ENCODE measurements at places on chromosomes 16 and 17. TPM values are rescaled to one million over a fixed set of nuclear protein-coding genes. Genes with fewer than 3 reads are reported as not detected.

DNA sequence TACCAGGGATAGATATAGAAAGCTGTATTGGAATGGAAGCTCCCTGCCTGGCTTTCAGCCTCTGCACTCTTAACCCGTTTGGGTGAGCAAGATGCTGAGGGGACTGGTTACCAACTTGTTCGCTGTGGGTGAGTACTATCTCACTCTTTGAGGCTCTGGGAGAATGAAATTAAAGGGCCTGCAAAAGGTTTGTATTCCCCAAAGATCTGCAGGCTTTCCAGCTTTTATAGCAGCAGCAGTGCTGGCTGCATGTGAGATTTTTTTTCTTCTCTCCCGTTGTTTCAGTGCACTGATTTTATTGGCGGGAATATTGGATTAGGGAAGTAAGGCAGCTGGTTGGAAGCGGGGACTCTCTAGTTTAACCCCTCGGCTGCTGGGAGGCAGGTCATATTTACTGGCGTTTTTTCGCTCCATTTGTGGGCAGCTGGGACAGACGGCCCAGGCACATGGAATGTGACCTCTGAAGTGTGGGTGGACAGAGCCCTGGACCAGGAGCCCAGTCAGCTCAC, 30.9 kb downstream of the C17orf75 start:
- DNase-seq, result no peak

- DNase-seq, result peak; percentile 79
Observed at GRCh38 chr17:45584092-45585036, 93.8 kb upstream of the PLEKHM1 start.

DNA sequence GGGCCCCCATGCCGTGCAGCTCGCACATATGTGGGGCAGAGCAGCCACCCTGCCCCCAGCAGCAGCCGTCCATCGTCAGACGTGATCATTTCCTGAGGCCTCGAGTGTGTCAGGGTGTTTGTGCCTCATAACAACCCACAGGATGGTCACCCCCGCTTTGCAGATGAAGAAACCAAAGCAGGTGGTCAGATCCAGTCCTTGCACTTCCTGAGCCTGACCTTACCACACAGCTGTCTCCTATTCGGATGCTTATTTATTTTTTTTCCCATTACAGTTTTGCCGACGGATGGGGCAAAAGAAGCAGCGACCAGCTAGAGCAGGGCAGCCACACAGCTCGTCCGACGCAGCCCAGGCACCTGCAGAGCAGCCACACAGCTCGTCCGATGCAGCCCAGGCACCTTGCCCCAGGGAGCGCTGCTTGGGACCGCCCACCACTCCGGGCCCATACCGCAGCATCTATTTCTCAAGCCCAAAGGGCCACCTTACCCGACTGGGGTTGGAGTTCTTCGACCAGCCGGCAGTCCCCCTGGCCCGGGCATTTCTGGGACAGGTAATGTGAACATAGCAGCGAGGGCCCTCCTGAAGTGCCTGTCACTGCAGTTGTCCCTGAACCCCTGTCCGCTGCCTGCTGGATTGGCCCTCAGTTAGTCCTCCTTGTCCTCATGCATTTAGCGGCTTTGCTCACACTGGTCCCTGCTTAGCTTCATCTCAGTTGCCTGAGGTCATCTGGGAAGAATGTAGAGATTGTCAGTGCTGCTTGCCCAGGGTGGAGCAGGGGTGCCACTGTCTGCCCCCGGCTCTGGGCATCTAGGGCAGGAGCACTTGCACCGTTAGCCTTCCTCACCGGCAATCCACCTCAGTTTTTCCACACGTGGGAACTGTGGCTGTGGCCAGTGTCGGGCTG, 1.4 kb downstream of the MPG start:
- DNase-seq, result no peak

DNA sequence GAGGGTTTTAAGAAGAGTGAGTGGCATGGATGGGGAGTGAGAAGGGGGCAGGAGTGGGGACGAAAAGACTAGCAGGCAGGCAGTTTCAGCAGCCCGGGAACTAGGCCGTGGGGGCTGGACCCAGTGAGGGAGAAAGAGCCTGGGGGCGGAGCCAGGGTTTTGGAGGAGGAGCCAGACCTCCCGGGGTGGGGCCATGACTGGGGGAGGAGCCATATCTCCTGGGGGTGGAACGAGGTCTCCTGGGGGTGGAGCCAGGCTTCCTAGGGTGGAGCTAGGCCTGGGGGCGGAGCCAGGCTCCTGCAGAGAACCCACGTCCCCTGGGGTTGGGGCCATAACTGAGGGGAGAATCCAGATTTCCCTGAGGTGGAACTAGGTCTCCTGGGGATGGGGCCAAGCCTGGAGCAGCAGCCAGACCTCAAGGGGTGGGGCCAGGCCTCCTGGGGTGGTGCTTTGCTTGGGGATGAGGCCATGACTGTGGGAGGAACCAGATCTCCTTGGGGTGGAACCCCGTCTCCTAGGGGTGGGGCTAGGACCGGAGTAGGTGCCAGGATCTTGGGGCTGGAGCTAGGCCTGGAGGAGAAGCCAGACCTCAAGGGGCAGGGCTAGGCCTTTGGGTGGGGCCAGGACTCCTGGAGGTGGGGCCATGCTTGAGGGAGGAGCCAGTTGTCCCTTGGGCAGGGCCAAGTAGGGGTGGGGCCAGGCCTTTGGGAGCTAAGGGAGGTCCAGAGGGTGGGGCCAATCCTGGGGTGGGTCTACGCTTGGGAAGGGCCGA, 41.7 kb upstream of the JPH3 start:
- DNase-seq, result no peak

DNA sequence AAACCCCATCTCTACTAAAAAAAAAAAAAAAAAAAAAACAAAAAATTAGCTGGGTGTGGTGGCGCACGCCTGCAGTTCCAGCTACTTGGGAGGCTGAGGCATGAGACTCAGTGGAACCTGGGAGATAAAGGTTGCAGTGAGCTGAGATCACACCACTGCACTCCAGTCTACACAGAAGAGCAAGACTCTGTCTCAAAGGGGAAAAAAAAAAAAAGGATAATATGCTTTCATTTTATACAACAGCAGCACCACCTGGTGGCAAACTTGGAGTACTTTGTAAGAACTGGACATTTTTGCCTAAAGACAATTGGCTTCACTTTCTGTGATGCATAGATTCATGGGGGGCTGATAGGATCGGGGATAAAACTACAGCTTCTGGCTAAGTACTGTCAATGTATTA, 8.5 kb downstream of the CHTF8 start:
- peak; percentile 93 for DNase-seq

GRCh38 chr17:18157354-18157985, 26.2 kb upstream of the ALKBH5 start:
- DNase-seq, result no peak

DNA sequence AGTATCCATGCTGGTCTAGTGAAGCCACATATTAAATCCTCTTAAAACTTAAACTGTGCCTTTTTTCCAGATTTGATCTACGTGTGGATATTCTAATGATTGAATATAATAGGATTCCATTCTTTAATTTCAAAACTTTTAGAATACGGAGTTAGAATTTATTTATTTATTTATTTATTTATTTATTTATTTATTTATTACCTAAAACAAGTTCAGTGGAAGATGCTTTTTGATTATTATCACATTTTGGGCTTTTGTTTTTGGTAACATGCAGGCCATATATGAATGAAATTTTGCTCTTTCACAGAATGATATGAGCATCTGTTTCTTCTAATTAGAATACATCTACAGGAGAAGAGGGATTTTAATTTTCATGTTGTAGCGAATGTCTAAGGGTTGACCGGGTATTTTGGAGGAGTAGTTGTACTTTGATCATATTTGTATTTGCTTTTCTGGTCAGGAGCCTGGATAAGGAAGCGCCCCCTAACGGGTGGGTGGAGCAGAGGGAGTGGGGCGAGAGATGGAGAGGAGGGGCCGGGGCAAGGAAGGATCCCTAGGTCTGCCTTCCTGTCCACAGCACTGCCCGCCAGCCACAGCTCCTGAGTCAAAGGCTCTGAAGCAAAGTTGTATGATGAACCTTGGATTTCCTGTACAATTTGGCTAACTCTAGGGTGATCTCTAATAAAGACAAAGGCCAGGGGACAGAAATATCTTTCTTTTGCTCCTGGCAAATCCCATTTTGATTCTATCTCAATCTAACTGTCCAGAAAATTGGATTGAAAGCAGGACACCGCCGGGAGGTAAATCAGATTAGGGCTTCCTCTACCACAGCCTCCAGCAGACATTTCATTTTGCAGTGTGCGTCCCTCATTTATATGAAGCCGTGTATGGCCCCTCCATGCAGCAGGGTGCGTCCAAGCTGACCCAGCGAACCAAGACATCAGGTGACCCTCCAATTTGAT, 149.1 kb downstream of the PRKCA start:
- DNase-seq, result no peak

DNA sequence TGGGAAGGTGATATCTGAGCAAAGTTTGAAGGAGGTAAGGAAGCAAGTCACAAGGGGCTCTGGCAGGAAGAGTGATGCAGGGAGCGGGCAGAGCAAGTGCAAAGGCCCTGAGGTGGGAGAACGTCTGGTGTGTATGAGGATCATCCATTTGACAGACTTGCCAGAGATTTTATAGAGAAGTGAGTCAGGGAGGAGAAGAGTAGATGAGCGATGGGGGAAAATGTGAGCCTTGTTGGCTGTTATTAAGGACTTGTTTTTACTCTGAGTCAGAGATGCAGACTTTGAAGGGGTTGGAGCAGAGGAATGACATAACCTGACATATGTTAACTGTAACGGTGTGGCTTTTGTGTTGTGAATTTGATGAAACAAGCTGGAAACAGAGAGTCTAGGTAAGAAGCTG, 3.5 kb upstream of the CLEC10A start:
- no peak for DNase-seq

DNA sequence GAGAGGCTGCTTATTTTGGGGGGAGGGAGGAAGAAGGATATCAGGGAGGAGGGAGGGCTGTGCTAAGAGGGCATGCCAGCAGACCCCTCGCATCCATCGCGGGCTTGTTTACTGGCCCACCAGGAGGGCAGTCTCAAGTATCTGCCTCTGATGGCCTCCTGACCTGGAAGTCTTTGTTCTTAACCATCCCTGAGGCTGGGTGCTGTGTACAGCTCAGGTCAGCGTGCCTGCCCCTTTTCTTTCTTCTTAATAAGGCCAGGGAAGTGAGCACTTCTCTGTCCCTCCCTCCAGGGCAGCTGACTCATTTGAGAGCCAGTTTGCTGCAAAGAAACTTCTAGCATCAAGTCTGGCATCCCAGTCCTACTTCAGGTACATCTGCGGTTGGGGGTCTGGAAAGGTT, 157.0 kb downstream of the CCDC182 start:
- DNase-seq, result no peak

- DNase-seq, result no peak
Observed at GRCh38 chr16:53433509-53433908, 762 bp upstream of the RBL2 start.

DNA sequence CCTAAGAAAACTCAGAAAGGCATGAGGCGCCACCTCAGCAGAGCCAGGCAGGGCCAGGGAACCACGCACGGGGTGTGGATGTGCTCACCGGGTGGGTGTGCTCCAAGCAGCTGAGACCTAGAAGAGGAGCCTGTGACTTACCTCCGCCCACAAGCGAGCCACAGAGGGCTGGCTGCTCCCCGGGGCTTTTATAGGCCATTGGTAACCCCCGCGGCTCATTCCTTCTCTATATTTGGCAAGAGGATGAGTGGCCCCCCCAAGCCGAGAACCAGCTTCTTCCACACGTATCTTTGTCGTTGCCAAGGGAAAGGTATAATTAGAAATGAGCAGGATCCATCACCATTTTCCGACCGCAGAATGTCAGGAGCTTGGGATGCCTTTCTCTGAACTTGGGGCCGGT, at the start of gene MYH3:
Gene MYH3 (minus strand): TSS at position 162 of the 400 bp plus-strand sequence. CDS start 2,245 bp downstream, outside the sequence.
- DNase-seq, result no peak

DNA sequence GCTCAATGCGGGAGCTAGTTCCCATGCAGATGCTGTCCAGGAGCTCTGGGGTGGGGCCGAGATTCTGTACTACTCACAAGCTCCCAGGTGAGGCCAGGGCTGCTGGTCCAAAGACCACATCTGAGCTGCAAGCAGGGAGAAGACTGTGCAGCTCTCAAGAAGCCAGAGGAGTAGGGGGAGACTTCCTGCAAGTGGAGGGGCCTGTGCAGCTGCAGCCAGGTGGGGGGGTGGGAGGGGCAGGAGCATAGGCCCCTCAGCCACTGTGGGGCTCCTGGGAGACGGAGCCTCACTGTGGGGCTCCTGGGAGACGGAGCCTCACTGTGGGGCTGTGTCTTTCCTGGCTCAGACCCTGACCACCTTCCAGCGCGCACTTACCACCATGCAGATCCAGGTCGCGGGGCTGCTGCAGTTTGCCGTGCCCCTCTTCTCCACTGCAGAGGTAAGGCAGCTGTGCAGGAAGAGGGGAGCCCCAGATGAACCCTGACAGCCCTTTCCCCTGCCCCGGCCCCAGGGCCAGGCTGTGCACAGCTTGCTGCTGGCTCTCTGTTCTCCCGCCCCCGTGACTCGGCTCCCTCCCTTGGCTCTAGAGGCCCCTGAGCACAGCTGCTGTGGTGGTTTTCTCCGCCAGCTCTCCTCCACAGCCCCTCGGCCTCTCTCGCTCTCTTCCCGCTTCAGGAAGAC, 24.3 kb upstream of the DNAI2 start:
- no peak for DNase-seq

DNA sequence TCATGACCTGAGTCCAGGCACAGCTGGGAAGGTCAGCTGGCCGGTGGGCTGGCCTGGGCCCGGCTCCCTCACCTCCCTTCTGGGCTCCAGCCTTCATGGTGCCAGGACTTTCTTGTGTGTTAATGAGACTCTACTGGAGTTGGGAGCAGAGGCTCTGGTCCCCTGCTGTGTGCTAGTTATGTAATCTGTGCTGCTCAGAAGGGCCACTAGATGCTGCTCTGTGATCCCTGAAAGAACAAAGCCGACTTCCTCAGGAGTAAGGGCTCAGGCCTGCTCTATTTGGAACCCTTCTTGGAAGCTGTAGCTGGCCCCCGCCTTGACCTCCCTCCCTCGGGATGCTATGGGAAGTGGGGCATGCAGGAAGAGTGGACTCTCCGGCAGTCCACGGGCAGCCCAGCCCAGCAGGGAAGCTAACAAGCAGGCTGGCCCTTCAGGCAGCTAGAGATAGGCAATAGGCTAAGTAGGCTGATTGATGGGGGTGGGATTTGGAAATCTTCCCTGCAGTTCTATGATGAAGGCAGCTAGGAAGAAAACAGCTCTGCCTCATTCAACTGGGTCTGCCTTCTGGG, 3.3 kb upstream of the CDK5R1 start:
- peak; percentile 36 for DNase-seq

DNA sequence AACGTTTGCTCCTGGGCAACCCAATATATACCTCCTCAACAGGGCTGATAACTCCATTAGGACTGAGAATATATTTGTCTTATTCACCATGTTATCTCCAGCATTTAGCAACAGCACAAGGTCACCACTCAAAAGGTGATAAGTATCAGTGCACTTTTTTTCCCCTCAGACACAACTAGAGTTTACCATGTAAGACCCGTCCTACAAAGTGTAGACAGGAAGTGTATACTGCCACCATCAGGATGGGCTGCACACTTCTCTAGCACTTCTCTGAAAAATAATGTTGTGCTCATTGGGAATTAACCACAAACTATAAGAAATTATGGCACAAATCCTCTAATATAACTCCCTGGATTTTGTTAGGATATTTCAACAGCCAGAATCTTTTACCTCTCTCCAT, 5.7 kb upstream of the VAT1L start:
- DNase-seq, result no peak

The THUMPD1 gene
- 193 TPM for total RNA-seq

The SOST gene
- total RNA-seq, result not detected

The KRTAP1-1 gene
- not detected for total RNA-seq

The VMO1 gene
- total RNA-seq, result not detected

The RNU2-1 gene
- total RNA-seq, result not detected

The UTS2R gene
- not detected for total RNA-seq

The PIRT gene
- not detected for total RNA-seq

The NPIPA3 gene
- 0.27 TPM for total RNA-seq

The HSD17B1 gene
- total RNA-seq, result 1.3 TPM

The ZG16 gene
- total RNA-seq, result not detected

The KIF19 gene
- under 0.01 TPM for total RNA-seq

The CACNA1H gene
- under 0.01 TPM for total RNA-seq

The PIGS gene
- 71.6 TPM for total RNA-seq

The SPNS2 gene
- total RNA-seq, result 101 TPM

The TP53TG3B gene
- not detected for total RNA-seq

The GCGR gene
- not detected for total RNA-seq
